ENCODE measurements at places on chromosomes 7 and 10.

- no peak for DNase-seq
Measured at GRCh38 chr7:123624527-123625183, 23.0 kb downstream of the ASB15 start.

GRCh38 chr7:8322667-8323066, 60.7 kb upstream of the ICA1 start:
- DNase-seq = no peak

DNA sequence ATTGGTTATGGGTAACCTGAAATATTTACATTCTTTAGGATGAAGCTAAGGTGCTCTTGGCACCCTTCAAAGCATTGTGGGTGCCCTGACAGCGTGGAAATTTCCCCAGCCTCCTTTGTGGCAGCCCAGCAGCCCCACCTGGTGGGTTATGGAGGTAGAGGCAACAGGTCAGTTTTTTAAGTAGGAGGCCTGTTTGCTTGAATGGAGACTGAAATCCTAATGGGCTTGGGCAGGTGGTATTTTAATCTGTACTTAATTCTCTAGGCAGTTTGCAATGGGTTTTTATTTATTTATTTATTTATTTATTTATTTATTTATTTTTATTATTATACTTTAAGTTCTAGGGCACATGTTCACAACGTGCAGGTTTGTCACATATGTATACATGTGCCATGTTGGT, 139.4 kb downstream of the EPC1 start:
- no peak for DNase-seq

DNA sequence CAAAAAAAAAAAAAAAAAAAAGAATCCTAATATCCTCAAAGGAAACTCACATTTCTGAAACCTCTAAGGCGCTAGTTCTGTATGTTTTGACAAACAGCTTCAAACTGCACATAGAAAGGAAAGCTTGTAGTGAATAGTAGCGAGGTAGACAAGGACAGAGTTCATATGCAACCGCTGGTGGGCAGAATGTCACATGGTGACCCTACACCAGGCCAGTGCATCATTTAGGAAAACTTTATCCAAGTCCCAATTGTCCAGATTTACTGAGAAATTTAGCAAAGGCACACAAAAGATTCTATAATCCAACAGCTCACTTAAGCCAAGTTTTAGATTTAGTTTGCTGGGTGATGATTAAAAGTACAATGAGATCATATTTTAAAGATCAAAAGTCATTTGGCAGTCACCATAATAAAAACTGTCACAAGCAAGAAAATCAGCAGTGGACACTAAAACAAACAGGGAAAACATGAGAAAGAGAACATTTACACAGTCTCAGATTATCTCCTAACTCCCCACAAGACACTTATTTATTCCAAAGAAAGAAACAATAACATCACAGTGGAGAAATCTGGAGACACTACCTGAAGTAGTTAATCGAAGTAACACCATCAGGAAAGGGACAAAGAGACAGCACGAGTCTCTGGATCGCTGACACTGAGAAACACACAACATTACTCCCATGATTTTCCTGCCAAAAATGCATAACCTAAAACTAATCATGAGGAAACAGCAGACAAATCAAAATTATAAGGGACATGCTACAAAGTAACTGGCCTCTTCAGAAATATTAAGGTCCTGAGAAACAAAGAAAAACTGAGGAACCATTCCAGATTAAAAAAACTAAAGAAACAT, 20.2 kb downstream of the FAM204A start:
- DNase-seq = no peak

GRCh38 chr7:108372618-108373017, 83.6 kb downstream of the NRCAM start:
- DNase-seq = no peak

DNA sequence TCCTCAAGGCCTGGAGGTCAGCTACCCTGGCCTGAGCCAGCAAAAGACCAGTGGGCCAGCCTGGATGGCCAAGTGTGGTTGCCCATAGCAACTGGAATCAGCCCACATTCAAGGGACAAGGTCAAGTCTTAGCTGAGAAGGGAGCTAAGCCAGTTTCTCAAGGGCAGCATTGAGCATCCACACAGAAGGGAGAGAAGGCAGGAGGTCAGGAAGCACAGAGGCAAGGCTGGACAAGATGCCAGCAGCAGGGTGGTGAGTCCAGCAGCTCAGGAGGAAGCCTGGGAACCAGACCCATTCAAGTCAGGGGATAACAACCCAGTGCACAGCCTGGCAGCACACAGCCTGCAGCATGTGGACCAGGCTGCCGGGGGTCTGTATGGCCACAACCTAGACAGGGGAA, 54.0 kb upstream of the ZMIZ1 start:
- DNase-seq = no peak

- no peak for DNase-seq
Measured at GRCh38 chr7:148834605-148835004, 49.5 kb downstream of the EZH2 start.

DNA sequence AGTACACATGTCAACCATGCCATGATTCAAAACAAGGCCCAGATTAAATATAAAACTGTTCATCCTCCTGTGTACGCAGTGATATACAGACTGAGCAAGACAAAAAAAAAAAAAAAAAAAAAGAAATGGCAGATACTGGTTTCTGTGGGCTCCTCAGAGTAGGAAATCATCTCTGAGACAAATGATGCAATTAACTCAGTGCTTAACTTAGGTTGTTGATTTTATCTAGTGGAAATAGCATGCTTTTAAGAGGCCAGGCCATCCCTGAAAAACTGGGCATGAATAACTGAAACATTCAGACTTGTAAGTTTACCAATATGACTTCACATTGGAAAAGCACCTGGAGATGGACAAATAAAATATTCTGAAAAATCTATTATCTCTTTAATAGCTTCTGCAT, 69.0 kb downstream of the DKK1 start:
- no peak for DNase-seq

- DNase-seq = no peak
Measured at GRCh38 chr7:20799566-20800366, 13.1 kb upstream of the SP8 start.

DNA sequence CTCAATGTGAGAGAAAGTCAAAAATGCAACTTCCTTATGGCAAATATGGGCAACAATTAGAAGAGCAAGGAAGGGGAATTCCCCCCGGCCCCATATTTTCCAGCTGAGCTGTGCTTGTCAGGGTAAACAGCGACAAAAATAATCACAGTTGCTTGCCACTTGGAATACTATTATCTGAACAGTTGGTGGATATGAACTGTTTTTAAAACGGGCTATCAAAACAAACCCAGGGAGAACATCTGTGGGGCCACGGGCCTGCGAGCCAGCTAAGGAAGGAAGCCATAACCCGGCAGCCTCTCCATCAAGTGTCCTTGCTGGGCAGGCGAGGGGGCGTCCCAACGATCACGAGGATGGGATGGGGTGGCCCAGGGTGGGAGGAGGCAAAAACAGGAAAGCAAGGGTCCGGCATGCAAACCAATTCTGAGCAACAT, 228.4 kb downstream of the ARHGAP12 start:
- DNase-seq = no peak

- no peak for DNase-seq
Measured at GRCh38 chr7:90689260-90689659, 93.1 kb downstream of the CDK14 start.

DNA sequence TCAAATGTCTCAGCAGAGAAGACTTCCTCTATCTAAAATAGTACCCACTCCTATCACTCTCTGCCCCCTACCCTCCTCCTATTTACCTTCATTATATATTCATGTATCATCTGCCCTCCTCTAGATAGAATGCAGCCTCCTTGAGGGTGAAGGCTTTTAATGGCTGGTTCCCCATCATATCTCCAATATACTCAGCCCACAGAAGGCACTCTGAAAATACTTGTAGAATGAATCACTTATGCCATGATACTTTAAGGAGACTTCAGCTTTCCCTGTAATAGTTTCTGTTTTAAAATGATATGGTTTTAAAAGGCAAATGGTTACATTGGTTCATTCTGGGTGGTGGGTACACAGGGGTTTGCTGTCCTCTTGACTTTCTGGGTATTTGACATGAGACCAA, 25.3 kb downstream of the GFRA1 start:
- no peak for DNase-seq

GRCh38 chr7:55962014-55962413, 2.4 kb upstream of the NIPSNAP2 start:
- no peak for DNase-seq

DNA sequence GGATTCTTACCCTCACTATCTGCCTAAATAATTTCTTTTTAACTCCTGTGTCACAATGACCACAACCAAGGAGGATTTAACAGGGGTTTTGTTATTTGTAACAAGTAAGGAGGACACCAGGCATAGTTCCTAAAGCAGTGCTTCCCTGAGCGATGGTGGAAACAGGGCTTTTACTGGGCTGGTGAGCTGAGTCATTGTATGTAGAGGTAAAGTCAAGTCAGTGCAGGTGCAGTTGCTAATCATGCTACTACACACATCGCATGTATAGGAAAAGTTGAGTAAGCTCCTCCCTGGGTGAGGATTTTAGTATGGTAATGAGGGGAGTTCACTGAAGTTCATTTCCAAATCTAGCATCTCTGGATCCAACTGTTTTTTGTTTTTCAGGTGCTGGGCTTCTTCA, 22.9 kb upstream of the ABCA13 start:
- DNase-seq = no peak

- no peak for DNase-seq
Measured at GRCh38 chr10:98425511-98426352, 10.8 kb upstream of the PYROXD2 start.

GRCh38 chr10:102473445-102474331, 22.3 kb upstream of the C10orf95 start:
- DNase-seq = no peak

DNA sequence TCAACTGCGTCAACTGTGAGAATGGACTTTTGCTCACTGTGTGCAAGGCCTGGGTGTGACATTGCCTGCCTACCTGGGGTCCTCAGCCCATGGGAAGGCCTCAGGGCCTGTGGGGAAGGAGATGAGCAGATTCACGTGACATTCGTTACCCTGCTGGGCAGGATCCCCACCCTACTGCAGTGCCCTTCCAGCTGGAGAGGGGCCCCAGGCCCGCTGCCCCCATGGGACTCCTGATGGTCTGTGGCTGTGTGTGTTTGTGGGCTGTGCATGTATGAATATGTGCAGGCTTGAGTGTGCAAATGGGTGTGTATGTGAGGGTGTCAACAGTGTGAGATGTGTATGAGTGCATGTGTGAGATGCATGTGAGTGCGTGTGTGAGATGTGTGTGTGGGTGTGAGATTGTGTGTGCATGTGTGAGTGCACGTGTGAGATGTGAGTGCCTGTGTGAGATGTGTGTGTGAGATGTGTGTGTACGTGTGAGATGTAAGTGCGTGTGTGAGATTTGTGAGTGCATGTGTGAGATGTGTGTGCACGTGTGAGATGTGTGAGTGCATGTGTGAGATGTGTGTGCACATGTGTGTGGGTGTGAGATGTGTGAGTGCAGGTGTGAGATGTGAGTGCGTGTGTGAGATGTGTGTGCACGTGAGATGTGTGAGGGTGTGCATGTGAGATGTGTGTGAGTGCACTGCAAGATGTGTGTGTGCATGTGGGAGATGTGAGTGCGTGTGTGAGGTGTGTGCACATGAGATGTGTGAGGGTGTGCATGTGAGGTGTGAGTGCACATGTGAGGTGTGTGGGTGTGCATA, 29.7 kb downstream of the PPIF start:
- no peak for DNase-seq

DNA sequence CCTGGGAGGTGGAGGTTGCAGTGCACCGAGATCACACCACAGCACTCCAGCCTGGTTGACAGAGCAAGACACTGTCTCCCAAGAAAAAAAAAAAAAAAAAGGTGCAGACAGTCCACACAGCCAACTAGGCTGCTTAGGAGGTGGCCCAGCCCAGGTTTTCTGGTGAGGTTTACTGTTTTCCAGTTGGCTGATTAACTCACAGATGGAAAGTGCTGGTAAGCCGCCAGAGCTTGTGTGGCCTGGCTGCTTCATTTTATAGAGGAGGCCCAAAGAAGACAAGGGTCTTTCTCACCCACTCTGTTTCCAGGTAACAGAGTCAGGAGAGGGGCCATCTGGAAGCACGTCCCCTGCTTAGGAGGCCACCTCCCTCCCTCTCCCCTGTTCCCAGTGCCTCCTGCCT, 6.2 kb downstream of the RHBDD2 start:
- no peak for DNase-seq

DNA sequence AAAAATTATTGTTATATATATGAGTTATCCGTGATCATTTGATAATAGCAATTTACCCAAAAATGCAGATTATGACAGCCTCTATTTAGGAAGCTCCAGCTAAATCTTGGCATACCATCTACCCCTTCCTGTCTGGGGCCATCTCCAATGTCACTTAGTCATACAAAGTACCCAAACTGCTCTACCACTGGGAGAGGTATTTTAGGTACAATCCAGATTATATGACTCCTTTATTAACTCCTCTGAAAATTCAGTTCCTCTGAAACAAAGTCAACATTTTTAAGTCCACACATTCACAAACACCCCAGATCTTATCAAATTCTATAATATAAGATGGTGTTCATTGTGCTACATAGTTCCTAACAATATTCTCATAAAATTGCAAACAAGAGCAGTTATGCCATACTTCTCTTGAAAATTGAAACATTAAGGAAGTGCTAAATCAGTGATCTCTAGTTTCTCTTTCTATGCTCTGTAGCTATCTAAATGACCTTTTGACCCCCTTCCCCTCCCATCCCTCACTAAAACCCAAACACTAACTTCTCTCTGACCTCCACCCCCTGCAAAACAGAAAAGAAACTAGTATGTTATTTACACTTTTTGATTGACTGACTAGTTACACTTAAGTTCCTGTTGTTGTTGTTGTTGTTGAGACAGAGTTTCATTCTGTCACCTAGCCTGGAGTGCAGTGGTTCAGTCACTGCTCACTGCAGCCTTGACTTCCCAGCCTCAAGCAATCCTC, 16.4 kb downstream of the HOXA1 start:
- DNase-seq = no peak

DNA sequence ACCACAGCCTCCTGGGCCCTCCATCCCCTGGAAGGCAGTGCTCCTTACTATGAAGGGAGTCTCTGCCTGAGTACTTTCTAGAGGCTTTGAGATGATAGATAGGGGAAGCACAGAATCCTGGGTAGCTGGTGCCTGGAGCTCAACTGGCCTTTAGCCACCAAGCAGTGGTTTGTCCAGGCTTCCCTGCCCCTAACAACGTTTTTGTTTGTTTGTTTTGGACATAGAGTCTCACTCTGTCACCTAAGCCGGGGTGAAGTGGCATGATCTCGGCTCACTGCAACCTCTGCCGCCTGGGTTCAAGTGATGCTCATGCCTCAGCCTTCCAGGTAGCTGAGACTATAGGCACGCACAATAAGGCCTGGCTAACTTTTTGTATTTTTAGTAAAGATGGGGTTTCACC, 289.4 kb downstream of the PLXNA4 start:
- no peak for DNase-seq

GRCh38 chr7:51292596-51292995, 24.0 kb downstream of the COBL start:
- no peak for DNase-seq
